NAMALWA (cell line): ENCODE measurements at places on chromosomes 12 and 14.

- DNase-seq, result no peak
These were observed 29.3 kb downstream of the MYF5 start for GRCh38 chr12:80745851-80746505.

DNA sequence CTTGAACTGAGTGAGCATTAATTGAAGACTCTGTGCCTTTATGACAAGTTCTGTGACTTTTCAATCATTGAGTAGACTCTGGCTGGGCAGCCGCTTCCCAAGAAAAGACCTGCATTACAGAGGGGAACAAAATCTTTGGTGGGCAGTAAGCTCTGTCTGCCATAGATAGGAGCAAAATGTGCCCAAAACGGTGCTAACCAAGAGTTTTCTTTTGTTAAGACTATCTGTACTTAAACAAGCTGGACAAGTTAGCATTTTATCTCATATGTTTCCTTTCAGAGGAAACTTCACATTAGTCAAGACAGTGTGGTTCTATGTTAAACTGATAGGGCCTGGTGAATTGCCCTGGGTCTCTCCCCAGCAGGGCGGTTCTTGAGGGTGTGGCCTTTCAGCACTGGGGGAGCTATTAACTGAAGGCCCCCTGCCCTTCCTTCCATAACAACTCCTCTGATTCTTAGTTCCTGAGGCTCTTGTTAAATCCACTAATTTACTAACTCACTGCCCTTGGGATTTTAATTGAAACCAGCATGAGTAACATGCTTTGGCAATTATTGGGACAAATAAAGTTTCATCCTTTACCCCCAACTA is 219.6 kb downstream of the KTN1 start:
- DNase-seq, result no peak

DNA sequence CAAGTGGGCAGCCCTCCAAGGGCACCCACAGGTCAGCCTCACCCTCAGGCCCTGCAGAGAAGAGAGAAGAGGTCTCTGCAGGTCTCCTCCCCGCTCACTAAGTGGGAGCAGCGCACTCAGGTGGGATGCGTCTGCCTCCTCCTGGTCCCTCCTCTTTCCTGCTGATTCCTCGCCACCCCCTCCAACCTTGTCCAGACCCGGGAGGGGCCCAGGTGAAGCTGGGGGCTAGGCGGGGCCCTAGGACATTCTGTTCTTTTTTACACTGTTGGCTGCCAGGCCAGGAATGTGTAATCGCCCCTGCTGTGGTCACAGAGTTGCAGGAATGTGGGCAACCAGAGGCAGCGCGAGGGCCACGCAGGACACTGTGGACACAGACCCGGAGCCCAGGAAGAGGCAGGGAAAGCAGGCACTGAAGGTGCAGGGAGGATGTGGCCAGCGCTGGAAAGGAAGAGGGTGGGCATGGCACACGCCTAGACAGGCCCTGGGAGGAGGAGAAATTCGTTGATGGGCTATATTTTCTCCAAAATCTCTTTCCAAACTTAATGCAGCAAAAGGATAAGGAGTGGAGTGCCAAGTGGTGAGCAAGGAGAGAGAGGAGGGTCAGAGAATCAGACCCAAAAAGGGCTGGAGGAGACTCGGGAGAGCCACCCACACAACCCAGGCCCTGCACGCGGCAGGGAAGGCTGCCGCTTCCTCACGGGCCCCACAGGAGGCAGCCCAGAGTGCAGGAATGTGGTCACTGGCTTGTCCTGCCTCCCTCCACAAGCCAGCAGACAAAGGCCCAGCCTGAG is 911 bp upstream of the SCNN1A start:
- DNase-seq, result no peak

- DNase-seq, result peak; percentile 92
These were observed 3.6 kb upstream of the P2RX2 start for GRCh38 chr12:132614861-132615578.

GRCh38 chr12:132071040-132071810 is 72.9 kb downstream of the DDX51 start:
- DNase-seq, result peak; percentile 81

DNA sequence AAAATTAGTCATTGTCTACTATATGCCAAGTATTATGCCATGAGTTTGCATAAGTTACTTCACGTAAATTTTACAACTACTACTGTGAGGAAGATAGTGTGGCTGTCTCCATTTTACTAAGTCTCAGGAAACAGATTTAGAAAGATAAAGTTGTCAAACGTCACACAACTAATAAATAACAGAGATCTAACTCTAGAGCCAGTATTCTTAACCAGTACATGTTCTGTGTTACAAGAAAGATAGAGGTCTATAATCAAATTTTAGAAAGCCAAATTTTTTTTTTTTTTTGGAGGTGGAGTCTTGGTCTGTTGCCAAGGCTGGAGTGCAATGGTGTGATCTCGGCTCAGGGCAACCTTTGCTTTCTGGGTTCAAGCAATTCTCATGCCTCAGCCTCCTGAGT is 14.2 kb downstream of the CLEC4C start:
- no peak for DNase-seq

- DNase-seq, result no peak
These were observed 109.0 kb upstream of the SLC16A7 start for GRCh38 chr12:59486827-59487226.

DNA sequence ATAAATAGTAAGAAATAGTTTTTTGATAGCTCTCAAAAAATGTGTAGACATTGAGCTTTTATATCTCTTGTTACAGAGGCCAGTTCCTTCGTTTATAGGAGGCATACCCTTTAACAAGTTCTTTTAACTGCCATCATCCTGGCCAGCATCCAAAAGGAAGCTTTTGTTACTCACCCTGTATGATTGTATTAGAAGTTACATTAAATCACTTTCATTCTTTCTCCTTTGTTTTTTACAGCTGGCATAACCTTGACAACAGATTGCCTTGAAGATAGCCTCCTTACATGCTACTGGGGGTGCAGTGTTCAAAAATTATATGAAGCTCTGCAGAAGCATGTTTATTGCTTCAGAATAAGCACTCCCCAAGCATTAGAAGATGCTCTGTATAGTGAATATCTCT is 20.1 kb downstream of the CGRRF1 start:
- no peak for DNase-seq

DNA sequence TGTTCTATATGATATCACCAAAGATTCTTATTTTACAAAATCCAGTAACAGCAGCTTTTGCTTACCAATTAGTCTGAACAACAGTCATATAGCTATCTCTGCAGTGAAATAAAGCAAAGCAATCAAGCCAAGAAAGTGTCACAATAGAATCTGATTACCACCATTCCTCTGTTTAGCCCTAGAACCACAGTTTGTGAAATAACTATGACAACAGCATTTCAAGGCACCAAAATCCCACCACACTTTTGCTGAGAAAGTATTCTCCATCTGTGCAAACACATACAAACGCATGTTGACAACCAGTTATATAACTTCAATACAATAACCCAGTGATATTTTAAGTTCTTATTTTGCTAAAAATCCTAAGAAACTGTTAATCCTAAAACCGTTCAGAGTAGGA is 7.4 kb downstream of the PPP1R13B start:
- no peak for DNase-seq

- no peak for DNase-seq
These were observed 6.3 kb downstream of the TMEM179 start for GRCh38 chr14:104598039-104598909.

DNA sequence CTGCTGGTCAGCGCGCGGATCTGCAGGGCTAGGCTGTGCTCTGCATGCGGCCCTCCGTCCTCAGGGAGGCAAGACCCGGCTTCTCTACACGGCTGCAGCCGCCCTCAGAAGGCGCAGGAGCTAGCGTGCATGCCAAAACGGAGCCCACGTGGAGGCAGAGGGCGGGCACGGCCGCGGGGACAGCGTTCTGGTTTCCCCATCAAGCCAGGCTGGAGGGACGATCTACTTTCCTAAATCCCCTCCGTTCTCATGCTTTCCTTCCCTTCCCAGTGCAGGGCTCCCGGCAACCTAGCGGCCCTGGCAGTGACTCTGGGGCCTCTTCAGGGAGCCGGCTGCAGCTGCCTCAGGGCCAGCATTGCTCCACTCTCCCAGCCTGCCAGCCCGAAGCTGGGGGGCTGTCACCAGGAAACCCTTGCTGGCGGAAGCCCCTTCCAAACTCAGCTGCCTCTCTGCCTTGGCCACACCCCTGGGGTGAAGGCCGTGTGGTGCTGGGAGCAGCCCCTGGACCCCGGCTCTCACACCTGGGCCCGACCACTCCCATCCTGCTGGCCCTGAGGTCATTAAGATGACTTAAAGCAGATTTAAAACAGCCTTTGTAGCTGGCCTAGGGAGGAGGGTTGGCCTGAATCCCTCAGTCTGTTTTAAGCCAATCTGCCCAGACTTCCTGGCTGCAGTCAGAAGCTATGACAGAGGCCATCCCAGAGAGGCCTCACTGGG is 9.2 kb upstream of the GOLGA3 start:
- no peak for DNase-seq

DNA sequence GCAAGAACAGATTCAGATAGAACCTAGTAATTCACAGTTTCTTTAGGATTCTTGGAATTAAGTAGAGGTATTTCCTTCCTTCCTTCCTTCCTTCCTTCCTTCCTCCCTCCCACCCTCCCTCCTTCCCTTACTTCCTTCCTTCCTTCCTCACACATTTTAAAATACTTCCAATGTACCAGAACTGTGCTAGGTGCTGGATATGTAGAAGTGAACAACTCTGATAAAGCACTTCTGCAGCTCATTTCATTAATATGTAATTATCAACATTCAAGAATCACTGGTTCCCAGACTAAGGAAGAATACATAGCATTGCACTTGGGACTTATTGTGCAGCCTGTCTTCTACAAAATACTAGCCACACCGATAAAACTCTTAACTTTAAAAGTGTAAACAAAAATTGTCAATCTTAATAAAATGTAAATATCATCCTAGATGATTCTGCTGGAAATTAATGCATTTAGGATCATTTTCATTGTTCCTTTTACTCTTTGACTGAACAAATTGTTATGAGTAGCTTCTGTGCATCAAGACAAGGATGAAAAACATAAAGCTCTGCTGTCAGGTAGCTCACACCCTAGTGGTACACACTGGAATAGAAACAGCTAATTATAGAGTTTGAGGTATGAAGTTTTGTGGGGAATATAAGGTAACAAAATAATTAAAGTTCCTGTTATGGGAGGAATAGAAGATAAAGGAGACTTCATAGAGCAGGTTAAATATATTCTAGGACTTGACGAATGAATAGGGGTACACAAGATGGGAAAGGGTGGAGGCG is 99.9 kb upstream of the MYF6 start:
- peak; percentile 13 for DNase-seq

DNA sequence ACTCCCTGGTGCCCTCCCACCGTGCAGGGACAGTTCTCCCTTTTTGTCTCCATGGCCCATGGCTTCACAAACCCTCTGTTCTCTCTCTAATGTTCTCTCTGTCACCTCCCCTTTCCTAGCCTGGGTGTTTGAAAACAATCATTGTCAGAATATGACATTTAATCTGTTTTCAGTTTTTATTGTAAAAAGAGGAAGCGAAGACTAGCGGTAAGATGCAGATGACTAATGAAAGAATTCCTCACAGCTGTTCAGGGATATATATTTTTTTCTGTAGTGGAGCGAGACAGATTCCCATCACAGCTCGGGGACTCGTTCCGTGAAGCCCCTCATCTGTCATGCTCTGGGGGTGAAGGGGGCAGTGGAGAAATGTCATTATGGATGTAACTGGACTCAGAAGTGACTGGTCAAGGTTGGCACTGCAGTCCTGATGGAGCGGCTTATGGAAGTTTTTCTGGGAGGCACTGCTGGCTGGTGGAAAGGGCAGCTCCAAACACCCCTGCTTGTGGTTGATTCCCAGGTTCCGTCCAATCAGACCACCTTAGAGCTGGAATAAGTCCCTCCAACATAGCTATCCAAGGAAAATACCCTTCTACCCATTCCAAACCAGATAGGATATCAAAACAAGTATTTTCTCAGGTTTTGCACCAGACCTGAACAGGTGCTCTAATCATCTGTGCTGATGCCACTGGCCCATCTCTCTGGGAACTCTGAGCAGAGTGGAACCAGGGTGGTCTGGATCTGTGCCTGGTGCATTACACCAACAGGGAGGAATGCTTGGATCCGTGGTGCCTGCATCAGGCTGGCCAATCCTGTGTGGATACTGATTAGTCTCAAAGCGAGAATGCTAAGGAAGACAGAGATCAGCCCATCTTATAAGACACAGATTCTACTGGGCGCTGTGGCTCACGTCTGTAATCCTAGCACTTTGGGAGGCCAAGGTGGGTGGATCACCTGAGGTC is 84.7 kb downstream of the GPATCH2L start:
- peak; percentile 3 for DNase-seq

- DNase-seq, result no peak
These were observed 27.6 kb upstream of the TRAF3 start for GRCh38 chr14:102749393-102750305.

GRCh38 chr12:102757154-102757881 is 159.7 kb downstream of the PAH start:
- DNase-seq, result no peak

DNA sequence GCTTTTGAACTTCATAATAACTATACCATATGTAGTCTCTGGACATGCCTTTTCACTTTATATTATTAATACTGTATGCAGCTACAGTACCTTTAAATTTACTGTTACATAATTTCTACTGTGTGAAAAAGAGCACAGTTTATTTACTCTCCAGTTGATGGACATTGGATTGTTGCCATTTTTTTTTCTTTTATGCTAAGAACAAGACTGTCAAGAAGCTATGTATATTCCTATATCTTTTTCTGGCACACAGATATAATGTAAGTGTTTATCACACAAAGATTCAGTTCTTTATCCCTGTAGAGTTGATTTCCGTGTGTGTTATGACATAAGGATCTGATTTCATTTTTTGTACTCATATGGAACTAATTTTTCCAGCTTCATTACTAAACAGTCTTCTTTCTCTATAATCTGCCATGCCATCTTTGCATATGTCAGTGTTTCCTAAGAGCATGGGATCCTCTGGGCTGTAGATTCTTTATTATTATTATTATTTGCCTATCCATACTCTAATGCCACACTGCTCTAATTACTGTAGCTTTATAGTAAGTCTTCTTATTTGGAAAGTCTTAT is 593.0 kb upstream of the ATP2B1 start:
- DNase-seq, result no peak

DNA sequence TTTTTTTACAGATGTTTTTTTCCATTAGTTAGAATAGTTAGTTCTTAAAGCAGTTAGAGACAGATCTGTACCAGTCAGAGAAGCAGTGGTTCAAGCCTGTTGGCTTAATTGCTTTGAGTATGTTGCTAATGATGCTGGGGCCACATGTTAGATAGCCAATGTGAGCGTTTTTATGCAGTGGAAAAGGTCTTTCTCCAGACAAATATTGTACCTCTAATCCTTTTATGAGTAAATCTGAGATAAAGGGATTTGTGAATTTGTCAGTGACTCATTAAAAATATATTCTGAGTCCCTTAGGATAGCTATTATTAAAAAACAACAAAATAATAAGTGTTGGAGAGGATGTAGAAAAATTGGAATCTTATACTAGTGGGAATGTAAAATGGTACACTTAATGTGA is 154.2 kb downstream of the MSRB3 start:
- DNase-seq, result no peak

- DNase-seq, result no peak
These were observed 91.5 kb upstream of the IGF1 start for GRCh38 chr12:102571889-102572288.

DNA sequence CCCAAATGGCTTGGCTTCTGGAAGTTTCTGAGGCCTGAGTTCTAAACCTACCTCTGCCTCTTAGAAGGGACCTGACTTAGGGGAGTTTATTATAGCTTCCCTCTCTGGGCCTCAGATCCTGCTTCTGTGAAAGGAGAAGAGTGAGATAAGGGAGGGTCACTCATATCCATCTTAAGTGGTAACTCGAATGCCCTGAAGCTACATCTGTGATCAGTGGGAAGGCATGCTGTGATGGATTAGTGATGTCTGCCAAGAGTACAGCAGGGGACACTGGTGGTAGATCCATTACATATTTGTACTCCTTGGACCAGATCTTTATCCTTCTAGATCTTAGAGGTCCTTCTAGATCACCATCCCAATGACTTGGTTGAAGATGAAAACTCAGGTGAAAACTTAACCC is 97.8 kb upstream of the NOS1 start:
- DNase-seq, result no peak
